Mesothelial cell of epicardium (in vitro differentiated cells): ENCODE measurements at places on chromosomes 2 and 18. TPM values are rescaled to one million over a fixed set of nuclear protein-coding genes. Genes with fewer than 3 reads are reported as not detected.

DNA sequence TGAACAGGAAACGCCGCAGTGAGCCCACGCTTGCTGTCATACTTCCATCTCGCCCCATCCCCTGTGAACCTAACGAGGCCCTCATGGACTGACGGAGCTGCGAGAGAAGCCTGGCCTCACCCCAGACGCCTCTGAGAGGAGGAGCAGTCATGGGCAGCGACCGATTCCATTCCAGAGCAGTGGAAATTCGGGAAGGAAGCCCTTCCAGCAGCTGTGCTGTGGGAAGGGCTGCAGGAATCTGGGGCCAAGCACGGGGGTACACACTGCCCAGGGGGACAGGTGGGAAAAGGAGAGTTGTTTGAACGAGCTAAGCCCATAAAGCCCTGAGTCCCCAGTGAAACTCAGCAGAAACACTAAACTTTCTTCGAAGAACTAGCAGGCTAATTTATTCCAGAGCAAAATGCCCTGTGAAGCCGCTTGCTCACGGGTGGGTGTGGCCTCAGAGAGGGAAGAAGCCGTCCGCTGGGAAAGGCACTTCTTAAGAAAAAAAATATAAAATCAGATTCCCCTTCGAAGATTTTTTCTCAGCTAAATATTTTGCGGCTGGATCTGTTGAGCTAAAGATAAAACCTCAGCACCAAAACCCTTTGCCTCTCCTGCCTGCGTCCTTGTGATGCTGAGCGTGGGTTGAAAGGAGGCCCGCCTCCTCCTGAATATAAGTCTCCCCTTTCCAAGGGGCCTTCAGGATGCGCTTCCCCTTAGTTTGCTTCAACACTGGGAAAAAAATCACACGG lies 38.2 kb downstream of the ANKMY1 start:
- H3K27ac ChIP-seq, result no peak overlapping the region
- no peak for DNase-seq
- H3K36me3 ChIP-seq, result peaks cover 44% of the 10 kb centered on the region
- no peak overlapping the region for H3K4me3 ChIP-seq

- H3K27ac ChIP-seq, result no peak overlapping the region
- H3K36me3 ChIP-seq, result no peaks in the 10 kb centered on the region
- peak; percentile 41 for DNase-seq
- H3K27me3 ChIP-seq, result no peaks in the 10 kb centered on the region
Observed at GRCh38 chr2:6310256-6311215, 555.2 kb downstream of the CMPK2 start.

DNA sequence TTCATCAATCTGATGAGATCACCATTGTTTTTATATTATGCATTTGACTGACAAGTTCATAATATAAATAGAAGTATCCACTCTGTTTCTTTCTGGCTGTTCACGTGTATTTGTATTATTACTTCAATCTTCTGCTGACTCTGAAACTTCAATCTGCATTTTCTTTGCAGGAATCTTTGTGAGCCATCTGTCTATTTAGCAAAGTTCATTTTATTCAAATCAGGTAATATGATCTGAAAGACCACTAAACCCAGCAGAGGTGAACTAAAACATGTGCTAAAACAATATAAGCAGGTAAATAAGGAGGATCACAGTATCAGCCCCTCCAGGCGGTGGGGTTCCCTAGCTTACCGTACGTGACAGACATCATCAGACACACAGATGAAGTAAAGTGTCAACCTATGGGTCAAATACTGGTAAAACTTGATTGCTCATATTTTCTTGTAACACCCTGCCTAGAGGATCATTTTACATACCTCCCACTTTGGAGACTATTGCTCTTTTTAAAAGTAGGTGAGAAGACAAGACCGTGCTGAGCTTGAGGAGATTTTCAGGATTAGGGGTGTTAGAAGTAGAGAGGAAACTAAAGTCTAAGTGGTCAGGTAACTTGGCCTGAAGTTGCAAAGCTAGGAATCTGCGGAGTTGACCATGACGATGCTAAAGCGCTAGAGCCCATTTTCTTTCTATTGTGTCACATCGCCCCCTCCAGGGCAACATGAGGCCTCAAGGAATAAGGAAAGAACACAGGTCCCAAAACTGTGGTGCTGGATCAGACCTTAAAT lies 9.0 kb downstream of the DTNB start:
- H3K4me3 ChIP-seq, result peak overlapping the region; percentile 18
- H3K36me3 ChIP-seq, result peaks cover 5% of the 10 kb centered on the region
- peaks cover 12% of the 10 kb centered on the region for H3K4me1 ChIP-seq
- H3K27me3 ChIP-seq, result no peaks in the 10 kb centered on the region

DNA sequence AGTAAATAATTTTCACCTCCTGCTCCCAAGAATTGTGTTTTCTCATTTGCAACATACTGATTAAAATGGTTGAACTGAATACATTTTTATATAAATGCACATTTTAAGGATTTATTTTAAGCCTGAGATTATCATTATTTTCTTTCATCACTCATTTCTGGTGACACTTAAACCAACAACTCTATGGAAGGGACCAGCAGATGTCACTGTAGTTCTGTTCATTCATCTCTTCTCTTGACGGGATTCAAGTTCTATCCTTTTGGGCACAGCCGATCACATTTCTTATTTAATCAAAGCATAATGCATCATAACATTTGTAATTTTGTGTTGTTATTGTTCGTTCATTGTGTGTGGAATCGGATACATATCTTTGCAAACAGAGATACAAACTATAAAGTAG lies 417.9 kb downstream of the HRH4 start:
- no peak for DNase-seq
- H3K27me3 ChIP-seq, result peaks cover 3% of the 10 kb centered on the region
- no peak overlapping the region for H3K4me3 ChIP-seq
- no peak overlapping the region for H3K27ac ChIP-seq

- H3K36me3 ChIP-seq, result no peaks in the 10 kb centered on the region
- H3K4me3 ChIP-seq, result no peak overlapping the region
- peaks cover 31% of the 10 kb centered on the region for H3K27me3 ChIP-seq
- no peaks in the 10 kb centered on the region for H3K4me1 ChIP-seq
- peak; percentile 40 for DNase-seq
Observed at GRCh38 chr2:198296665-198297308, 492.4 kb downstream of the PLCL1 start.

- no peak for DNase-seq
- no peak overlapping the region for H3K27ac ChIP-seq
- H3K4me3 ChIP-seq, result no peak overlapping the region
- peaks cover 26% of the 10 kb centered on the region for H3K27me3 ChIP-seq
Observed at GRCh38 chr2:204202253-204202652, 265.7 kb downstream of the ICOS start.

- no peaks in the 10 kb centered on the region for H3K27me3 ChIP-seq
- peaks cover 18% of the 10 kb centered on the region for H3K36me3 ChIP-seq
- H3K4me3 ChIP-seq, result no peak overlapping the region
- H3K27ac ChIP-seq, result no peak overlapping the region
Observed at GRCh38 chr2:222568865-222569264, 87.0 kb downstream of the FARSB start.

- H3K27ac ChIP-seq, result no peak overlapping the region
- H3K4me1 ChIP-seq, result peaks cover 18% of the 10 kb centered on the region
- DNase-seq, result no peak
- H3K4me3 ChIP-seq, result peak overlapping the region; percentile 100
- peaks cover 12% of the 10 kb centered on the region for H3K36me3 ChIP-seq
- no peaks in the 10 kb centered on the region for H3K27me3 ChIP-seq
Observed at GRCh38 chr2:74481431-74481830, 1.4 kb downstream of the CCDC142 start.

- H3K27me3 ChIP-seq, result peaks cover 28% of the 10 kb centered on the region
- no peak overlapping the region for H3K27ac ChIP-seq
- no peaks in the 10 kb centered on the region for H3K36me3 ChIP-seq
- no peak for DNase-seq
- no peak overlapping the region for H3K4me3 ChIP-seq
Observed at GRCh38 chr2:84849271-84849952, 31.5 kb downstream of the TRABD2A start.

GRCh38 chr18:75210274-75211001 lies at the start of gene TSHZ1:
Gene TSHZ1, plus strand, starts transcription at chr18:75210797. Its CDS starts 1,080 bp downstream, at chr18:75211877.
- H3K4me3 ChIP-seq, result peak within 1 kb of the TSS; percentile 97
- H3K36me3 ChIP-seq, result no peaks in the 10 kb centered on the region
- H3K27ac ChIP-seq, result peak within 1 kb of the TSS; percentile 98
- peaks cover 69% of the 10 kb centered on the region for H3K4me1 ChIP-seq
- no peak for DNase-seq

DNA sequence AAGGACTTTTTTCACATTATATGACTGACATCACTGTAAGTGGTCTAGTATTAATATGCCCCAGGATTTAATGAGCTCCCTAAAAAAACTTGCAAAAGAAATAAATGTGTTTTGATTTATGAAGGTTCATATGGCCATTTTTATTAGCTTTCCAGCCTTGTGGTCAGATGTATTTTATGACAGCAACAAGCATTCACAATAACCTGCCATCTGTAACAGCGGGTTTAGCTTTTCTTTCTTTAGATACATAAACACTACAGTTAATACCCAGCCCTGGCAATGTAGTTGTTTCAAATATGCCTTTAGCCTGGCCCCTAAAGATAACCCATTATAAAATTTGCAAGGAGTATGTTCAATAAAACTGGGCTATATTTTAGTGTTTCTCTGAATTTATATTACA lies 1063.8 kb downstream of the SOCS6 start:
- DNase-seq, result no peak
- H3K27ac ChIP-seq, result no peak overlapping the region
- H3K4me1 ChIP-seq, result no peaks in the 10 kb centered on the region
- no peak overlapping the region for H3K4me3 ChIP-seq

Gene SH3BP4
- 44.1 to 45.0 TPM (median 44.3 TPM) in 3 replicates for total RNA-seq

Gene G6PC2
- not detected in 3 replicates for total RNA-seq

Gene GKN2
- not detected in 3 replicates for total RNA-seq

Gene TGFA
- total RNA-seq, result 0.77 to 0.96 TPM (median 0.78 TPM) in 3 replicates

Gene CRYBA2
- total RNA-seq, result not detected in 3 replicates

Gene CCDC138
- total RNA-seq, result 20.4 to 22.6 TPM (median 21.3 TPM) in 3 replicates

Gene MSH6
- total RNA-seq, result 129 to 140 TPM (median 132 TPM) in 3 replicates

Gene CRYGC
- total RNA-seq, result not detected in 3 replicates
